ENCODE measurements at places on chromosomes 3 and 15. TPM values are rescaled to one million over a fixed set of nuclear protein-coding genes. Genes with fewer than 3 reads are reported as not detected.

The WNT5A gene
- 15.1 TPM for total RNA-seq

The GATA2 gene
- total RNA-seq: 16.9 TPM

The SCG3 gene
- 0.42 TPM for total RNA-seq

The NR2E3 gene
- total RNA-seq: not detected

The C3orf22 gene
- total RNA-seq: not detected

The XXYLT1 gene
- total RNA-seq: 13.7 TPM

The PLA2G4E gene
- not detected for total RNA-seq

The SIDT1 gene
- 1.3 TPM for total RNA-seq

The EFCC1 gene
- 15.8 TPM for total RNA-seq

The DNAH12 gene
- 0.39 TPM for total RNA-seq

- DNase-seq: no peak
- no peaks in the 10 kb centered on the region for H3K36me3 ChIP-seq
- no peaks in the 10 kb centered on the region for H3K27me3 ChIP-seq
- no peaks in the 10 kb centered on the region for H3K4me1 ChIP-seq
- no peak overlapping the region for H3K27ac ChIP-seq
These were observed 176.9 kb upstream of the LMCD1 start for GRCh38 chr3:8324747-8325146.

- no peak for DNase-seq
- no peaks in the 10 kb centered on the region for H3K36me3 ChIP-seq
- no peak overlapping the region for H3K27ac ChIP-seq
- H3K27me3 ChIP-seq: no peaks in the 10 kb centered on the region
- no peak overlapping the region for H3K4me3 ChIP-seq
- H3K4me1 ChIP-seq: no peaks in the 10 kb centered on the region
These were observed 713.3 kb upstream of the GBE1 start for GRCh38 chr3:82474711-82475110.

DNA sequence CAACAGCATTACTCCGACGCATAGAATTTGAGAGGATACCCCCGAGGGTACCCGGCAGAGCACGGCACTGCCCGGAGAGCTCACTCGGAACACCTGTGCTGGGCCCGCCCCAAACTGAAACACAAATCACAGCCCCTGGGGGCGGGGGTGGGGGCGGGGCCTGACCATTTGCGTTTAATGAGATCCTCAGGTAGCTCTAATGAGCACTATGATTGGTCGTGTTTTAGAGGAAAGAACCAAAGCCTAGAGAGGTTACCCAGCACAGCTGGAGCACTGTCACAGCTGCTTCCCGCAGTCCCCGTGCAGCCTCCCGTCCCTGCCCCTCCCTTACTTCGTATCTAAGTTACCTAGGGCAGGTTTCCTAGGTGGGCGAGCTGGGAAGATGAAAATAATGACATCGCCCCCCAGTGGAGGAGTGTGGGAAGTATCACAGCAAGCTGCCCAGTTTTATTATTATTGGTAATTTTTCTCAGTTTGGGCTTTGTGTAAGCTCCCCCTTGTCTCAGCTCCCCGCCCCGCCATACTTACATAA lies 187.1 kb downstream of the PDE8A start:
- H3K36me3 ChIP-seq: no peaks in the 10 kb centered on the region
- DNase-seq: no peak
- no peak overlapping the region for H3K4me3 ChIP-seq

- no peaks in the 10 kb centered on the region for H3K4me1 ChIP-seq
- H3K36me3 ChIP-seq: no peaks in the 10 kb centered on the region
- H3K27me3 ChIP-seq: no peaks in the 10 kb centered on the region
These were observed 85.4 kb upstream of the ARRDC4 start for GRCh38 chr15:97875025-97875512.

- no peak overlapping the region for H3K4me3 ChIP-seq
- no peak overlapping the region for H3K27ac ChIP-seq
- peaks cover 10% of the 10 kb centered on the region for H3K4me1 ChIP-seq
- no peaks in the 10 kb centered on the region for H3K27me3 ChIP-seq
- no peak for DNase-seq
These were observed 63.5 kb downstream of the ITGB5 start for GRCh38 chr3:124823648-124824047.

DNA sequence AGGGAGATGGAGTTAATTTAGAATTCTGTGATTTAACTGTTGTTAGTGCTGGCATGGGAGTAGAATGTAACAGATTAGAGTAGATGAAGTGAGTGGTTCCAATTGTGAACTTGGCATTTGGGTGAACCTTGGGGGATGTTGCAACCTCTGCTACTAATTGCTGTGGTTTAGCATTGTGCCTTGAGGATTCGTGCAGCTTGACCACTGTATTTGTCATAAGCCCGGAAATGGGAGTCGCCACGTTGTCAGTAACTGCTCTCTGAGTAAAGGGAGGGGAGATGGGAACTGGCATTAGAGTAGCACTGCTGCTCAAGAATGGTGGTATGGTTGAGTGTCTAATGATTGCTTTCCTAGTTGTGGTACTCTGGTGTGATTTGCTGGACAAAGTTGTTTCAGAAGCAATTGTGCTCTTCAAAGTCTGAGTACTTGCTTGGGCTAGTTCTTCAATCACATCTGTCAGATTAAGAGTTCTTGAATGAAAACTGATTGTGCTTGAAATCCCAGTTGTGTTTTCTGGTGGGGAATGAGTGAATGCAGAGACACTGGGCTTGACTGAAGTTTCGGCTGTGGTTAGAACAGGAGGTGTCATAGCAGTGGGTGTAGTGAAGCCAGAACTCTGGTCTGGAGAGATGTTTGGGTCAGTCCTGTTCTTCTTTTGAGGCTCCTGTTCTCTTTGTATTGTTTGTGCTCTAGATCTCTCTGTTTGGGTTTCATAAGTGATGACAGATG lies 15.4 kb downstream of the IGSF10 start:
- no peak overlapping the region for H3K4me3 ChIP-seq
- H3K36me3 ChIP-seq: no peaks in the 10 kb centered on the region

- H3K4me1 ChIP-seq: no peaks in the 10 kb centered on the region
- DNase-seq: no peak
- no peak overlapping the region for H3K4me3 ChIP-seq
- H3K36me3 ChIP-seq: peaks cover 3% of the 10 kb centered on the region
- no peaks in the 10 kb centered on the region for H3K27me3 ChIP-seq
- no peak overlapping the region for H3K27ac ChIP-seq
These were observed 9.1 kb downstream of the ADAMTS17 start for GRCh38 chr15:100332721-100333120.

DNA sequence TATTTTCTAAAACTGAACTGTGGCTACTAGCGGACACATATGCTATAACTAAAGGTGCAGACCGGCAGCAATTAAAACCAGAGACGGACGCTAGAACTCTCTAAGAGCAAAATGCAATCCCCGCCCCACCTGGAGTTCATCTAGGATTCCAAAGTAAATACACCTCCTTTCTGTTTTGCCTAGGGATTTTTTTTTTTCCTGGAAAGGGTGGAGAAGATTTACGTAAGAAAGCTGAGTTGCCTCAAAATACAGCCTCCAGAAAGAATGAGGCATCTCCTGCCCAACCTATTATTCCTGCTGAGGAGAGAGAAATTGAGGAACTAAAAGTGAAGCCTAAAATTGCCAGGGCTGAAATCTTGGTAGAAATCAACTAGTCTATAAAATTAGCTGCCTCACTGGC lies 150.2 kb downstream of the TP63 start:
- no peak for DNase-seq
- no peaks in the 10 kb centered on the region for H3K4me1 ChIP-seq
- no peaks in the 10 kb centered on the region for H3K27me3 ChIP-seq
- no peak overlapping the region for H3K27ac ChIP-seq

DNA sequence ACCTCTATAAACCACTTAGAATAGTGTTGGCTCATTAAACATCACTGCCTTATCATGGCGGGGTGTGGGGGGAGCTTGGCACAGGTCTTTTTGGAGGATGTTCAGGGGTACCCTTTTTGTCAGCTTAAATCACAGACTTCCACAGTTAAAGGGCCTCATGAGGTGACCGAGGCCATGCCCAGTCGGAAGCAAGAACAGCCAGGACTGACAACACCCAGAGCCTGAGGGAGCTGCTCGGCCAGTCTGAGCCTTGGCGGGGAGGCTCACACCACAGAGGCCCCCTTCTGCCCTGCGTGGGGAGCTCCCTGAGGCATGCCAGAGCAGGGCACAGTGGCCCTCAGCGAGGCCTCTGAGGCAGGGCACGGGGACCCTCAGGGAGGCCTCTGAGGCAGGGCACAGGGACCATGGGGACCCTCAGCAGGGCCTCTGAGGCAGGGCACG lies 49.5 kb downstream of the UMPS start:
- H3K27ac ChIP-seq: peak overlapping the region; percentile 92
- no peak overlapping the region for H3K4me3 ChIP-seq
- H3K4me1 ChIP-seq: peaks cover 69% of the 10 kb centered on the region
- peaks cover 4% of the 10 kb centered on the region for H3K36me3 ChIP-seq
- no peak for DNase-seq

DNA sequence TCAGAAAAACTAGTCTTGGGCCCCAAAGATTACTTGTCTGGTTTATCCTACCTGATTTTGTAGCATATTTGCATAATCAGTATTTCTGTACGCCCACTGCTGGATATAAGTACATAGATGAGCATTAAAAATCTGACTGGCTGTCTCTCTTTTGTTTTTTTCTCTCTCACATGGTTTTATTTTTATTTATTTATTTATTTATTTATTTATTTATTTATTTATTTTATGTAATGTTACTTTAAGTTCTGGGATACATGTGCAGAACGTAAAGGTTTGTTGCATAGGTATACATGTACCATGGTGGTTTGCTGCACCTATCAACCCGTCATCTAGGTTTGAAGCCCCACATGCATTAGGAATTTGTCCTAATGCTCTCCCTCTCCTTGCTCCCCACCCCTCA lies 31.9 kb downstream of the C2CD4B start:
- peak; percentile 17 for DNase-seq
- no peaks in the 10 kb centered on the region for H3K4me1 ChIP-seq
- no peaks in the 10 kb centered on the region for H3K36me3 ChIP-seq
- H3K27ac ChIP-seq: no peak overlapping the region
- no peaks in the 10 kb centered on the region for H3K27me3 ChIP-seq

- H3K36me3 ChIP-seq: no peaks in the 10 kb centered on the region
- H3K27ac ChIP-seq: no peak overlapping the region
- H3K4me3 ChIP-seq: no peak overlapping the region
These were observed 57.8 kb upstream of the GPD1L start for GRCh38 chr3:32048487-32049182.

GRCh38 chr15:86863226-86863915 lies 783.7 kb downstream of the AGBL1 start:
- no peak overlapping the region for H3K4me3 ChIP-seq
- H3K27ac ChIP-seq: no peak overlapping the region
- no peaks in the 10 kb centered on the region for H3K36me3 ChIP-seq
- no peaks in the 10 kb centered on the region for H3K27me3 ChIP-seq
- DNase-seq: no peak

- H3K36me3 ChIP-seq: peaks cover 21% of the 10 kb centered on the region
- H3K4me1 ChIP-seq: peaks cover 62% of the 10 kb centered on the region
- H3K27me3 ChIP-seq: no peaks in the 10 kb centered on the region
These were observed 195.9 kb downstream of the KLHL25 start for GRCh38 chr15:85598718-85599398.

GRCh38 chr15:33179874-33180273 lies 14.6 kb downstream of the FMN1 start:
- H3K4me1 ChIP-seq: no peaks in the 10 kb centered on the region
- H3K36me3 ChIP-seq: no peaks in the 10 kb centered on the region
- H3K4me3 ChIP-seq: no peak overlapping the region
- H3K27me3 ChIP-seq: no peaks in the 10 kb centered on the region

DNA sequence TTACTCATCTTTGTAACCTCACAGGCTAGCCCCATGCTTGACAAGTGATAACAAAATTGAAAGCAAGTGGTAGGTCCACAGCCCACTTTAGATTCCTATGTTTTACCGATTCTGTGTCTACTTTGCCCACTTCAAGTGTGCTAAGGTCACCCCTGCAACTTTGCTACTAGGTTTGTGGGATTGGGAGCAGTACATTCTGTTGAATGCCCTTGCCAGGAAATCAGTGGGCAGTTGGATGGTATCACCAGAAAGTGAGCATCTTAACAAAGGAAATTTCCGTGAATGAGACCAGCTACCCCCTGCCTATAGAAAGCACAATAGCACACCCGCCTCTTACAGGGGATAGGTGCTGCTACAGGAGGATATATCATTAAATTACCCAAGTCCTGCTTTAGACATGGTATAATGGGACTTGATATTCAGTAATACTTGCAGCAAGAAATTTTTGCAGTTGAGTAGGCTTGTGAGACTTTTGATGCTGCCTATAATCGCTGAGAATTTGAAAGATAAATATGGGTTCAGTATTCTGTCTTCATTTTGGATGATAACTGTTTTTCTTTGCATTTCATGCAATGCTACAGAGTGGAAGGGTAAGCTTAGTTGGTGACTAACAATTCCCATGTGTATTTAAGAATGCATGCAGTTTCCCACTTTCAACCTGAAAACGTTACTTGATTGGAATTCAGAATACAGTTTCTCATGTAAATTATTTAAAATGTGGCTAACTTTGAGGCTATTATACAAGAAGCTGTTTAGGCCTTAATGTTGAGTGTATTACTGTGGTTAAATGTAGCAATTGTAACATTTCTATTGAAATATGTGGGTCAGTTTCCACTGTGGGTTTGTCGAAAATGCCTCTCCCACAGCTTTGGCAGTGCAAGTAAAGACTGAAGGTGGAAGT lies 9.5 kb downstream of the EBLN2 start:
- peaks cover 5% of the 10 kb centered on the region for H3K4me1 ChIP-seq
- H3K36me3 ChIP-seq: no peaks in the 10 kb centered on the region
- H3K4me3 ChIP-seq: no peak overlapping the region
- no peak for DNase-seq
- no peak overlapping the region for H3K27ac ChIP-seq

GRCh38 chr3:185502987-185503386 lies 4.2 kb upstream of the TMEM41A start:
- H3K36me3 ChIP-seq: no peaks in the 10 kb centered on the region
- H3K4me1 ChIP-seq: peaks cover 2% of the 10 kb centered on the region
- no peak overlapping the region for H3K27ac ChIP-seq
- H3K27me3 ChIP-seq: peaks cover 5% of the 10 kb centered on the region

DNA sequence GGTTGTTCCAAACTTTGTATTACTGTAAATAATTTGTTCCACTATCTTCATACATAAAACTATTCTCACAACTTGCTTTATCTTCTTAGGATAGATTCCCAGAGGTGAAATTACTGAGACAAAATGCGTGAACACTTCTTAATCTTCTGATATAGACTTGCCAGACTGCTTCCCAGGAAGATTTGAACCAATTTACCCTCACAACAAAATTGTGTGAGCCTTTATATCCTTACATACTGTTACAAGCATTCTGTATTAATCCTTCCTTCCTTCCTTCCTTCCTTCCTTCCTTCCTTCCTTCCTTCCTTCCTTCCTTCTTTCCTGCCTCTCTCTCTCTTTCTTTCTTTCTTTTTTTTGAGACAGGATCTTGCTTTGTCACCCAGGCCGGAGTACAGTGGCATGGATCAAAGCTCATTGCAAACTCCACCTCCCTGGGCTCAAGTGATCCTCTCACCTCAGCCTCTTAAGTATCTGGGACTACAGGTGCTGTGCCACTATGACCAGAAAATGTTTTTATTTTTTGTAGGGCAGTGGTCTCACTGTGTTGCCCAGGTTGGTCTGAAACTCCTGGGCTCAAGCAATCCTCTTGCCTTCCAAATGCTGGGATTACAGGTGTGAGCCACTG lies 57.1 kb upstream of the SSR3 start:
- DNase-seq: no peak
- no peak overlapping the region for H3K27ac ChIP-seq
- H3K36me3 ChIP-seq: no peaks in the 10 kb centered on the region
